GM10248 (cell line): ENCODE measurements at places on chromosomes 4 and X.

DNA sequence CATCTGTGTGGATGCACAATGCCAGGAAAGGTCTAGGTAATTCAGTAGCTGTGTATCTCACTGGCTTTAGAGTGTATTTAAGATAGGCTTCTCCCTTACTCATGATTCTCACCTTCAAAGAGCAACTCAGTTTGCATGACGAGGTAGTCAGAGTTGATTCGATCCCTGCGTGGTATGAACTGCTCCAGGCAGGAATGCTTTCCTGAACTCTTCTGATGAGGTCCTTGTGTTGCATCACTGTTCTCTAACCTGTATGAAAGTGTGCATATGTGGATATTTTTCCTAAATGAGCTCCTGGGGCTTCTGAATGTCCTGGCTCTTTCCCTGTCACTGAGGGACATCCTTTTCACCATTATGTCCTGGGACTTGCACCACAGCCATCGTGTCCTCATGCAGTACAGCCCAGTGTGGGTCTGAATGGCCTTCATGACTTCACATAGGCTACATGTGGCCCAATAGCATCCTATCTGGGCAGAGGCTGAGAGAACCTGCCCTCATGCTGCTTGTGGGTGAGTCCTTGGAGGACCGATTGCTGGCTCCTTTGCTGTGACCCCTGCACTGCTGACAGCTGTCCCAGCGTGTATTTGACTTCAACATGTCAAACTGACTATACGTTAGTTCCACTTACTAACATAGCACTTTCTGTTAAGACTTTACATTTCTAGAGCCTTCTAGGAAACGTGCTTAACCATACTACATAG lies 65.3 kb upstream of the WDR1 start:
- no peak for DNase-seq

- DNase-seq = no peak
Observed at GRCh38 chr4:184972991-184973390, 45.3 kb upstream of the HELT start.

DNA sequence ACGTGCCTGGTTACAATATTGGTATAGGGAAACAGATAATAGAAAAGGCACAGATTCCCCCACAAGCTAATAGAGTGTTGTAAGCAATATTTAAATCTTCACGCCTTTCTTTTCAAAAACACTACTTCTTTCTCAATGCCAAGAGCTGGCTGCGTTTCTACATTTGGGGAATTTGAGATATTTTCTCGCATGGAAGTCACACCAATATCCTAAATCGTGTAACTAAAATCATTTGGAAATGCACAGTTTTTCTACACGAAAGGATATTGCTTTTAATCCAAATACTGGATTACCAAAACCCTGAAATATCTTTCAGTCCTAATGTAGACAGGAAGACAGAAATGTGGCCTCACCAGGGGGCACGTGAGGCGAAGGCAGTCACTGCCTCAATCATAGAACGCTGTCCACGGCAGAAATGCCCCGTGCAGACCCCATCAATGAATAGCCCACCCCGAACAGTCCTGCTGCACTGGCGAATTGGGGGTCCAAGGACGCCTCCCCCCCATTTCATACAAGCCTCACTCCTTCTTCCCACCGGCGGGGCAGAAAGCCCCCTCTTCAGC lies 106.6 kb downstream of the NSUN7 start:
- DNase-seq = no peak

- no peak for DNase-seq
Observed at GRCh38 chr4:113785781-113786180, 24.2 kb upstream of the CAMK2D start.

DNA sequence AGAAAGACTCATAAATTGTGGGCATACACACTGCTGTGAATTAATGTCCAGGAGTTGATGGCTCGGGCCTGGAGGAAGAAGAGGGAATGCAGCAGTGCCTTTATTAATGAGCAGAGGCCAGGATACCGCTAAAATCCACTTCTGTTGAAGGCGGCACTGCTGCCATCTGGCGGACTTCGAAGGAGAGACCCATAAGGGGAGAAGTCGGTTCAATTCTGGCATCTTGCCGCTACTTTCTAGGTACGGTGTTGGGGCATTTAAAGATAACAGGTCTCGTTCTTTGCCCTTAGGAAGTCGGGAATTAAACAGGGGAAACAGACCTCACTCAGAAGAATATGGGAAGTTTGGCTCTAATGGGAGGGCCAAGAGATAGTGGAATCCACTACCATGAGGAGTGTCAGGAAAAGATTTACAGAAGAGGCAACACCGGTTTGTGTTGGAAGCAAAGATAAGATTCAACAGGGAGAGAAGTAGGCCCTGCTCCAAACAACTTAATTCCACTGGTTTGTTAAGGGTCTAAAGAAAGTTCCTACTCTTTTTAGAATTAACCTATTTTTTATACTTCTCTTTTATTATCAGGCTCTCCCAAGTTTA lies 133.6 kb upstream of the GIMD1 start:
- DNase-seq = peak; percentile 46

GRCh38 chrX:15216280-15216679 lies 53.6 kb downstream of the ASB9 start:
- DNase-seq = no peak

GRCh38 chrX:110086162-110086915 lies 83.4 kb downstream of the TMEM164 start:
- DNase-seq = no peak

DNA sequence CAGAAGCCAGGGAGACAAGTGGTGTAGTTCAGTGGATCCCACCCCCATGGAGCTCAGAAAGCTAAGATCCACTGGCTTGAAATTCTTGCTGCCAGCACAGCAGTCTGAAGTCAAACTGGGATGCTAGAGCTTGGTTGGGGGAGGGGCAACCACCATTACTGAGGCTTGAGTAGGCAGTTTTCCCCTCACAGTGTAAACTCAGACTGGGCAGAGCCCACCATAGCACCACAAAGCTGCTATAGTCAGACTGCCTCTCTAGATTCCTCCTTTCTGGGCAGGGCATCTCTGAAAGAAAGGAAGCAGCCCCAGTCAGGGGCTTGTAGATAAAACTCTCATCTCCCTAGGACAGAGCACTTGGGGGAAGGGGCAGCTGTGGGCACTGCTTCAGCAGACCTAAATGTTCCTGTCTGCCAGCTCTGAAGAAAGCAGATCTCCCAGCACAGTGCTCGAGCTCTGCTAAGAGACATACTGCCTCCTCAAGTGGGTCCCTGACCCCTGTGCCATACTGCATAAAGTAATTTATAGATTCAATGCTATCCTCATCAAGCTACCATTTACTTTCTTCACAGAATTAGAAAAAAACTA lies 163.2 kb downstream of the HHIP start:
- DNase-seq = no peak

DNA sequence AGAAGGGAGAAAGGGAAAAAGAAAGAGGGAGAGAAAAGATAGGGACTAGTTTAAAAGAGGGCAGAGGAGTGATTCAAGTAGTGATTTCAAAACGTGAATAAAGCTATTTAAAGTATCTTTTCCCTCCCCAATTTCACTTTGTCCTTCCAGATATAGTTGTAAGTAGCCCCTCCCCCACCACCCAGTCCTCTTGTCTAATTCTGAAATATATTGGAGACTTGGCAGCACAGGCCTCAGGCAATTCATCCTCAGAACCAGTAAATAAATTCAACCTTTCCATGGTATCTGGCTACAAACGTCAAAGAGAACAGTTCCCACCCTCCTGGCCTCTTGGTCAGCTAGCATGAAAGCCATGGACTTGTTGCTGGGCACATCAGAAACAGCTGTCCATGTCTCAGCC lies 169.5 kb upstream of the SCML1 start:
- no peak for DNase-seq

DNA sequence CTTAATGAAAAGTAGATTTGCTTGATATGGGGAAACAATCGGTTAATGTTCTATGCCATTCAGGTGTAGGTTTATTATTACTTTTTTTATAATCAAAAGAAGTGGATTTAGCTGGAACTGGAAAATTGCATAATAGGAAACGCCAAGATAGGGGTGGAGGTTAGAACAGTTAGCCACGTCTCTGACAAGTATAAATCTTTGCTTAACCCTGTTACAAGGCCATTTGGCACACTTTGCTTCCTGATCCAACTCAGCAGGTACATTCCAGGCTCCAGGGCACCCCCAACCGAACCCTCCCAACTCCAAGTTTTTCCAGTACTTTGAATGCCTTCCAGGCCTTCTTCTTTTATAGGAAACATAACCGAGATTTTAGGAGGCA lies 50.6 kb upstream of the ACSL4 start:
- no peak for DNase-seq

DNA sequence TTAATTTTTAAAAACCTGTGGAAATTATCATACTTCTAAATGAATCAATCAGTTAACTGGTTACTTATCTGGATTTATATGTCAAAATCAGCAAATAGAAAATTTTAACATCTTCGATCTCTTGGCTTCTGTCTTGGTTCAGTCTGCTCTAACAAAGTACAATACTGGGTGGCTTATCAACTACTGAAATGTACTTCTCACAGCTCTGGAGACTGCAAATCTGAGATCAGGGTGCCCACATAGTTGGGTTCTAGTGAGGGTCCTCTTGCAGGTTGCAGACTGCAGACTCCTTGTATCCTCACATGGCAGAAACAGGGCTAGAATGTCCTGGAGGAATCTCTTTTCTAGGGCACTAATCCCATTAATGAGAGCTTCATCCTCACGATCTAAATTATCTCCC lies 1851.6 kb upstream of the TENM3 start:
- no peak for DNase-seq

GRCh38 chrX:72071213-72071612 lies 60.5 kb downstream of the RTL5 start:
- no peak for DNase-seq

DNA sequence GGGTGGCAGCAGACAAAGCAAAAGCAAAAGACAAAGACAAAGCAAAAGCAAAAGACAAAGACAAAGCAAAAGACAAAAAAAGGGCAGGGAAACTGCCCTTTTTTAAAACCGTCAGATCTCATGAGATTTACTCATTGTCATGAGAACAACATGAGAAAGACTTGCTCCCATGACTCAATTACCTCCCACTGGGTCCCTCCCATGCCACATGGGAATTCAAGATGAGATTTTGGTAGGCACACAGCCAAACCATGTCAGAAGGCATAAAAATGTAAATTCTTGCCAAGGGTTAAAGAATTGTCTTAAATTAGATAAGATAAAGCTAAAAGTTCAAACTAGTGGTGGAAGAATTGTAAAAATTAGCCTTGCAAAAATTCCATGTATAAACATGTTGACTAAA lies 419.7 kb downstream of the TRAM1L1 start:
- no peak for DNase-seq

DNA sequence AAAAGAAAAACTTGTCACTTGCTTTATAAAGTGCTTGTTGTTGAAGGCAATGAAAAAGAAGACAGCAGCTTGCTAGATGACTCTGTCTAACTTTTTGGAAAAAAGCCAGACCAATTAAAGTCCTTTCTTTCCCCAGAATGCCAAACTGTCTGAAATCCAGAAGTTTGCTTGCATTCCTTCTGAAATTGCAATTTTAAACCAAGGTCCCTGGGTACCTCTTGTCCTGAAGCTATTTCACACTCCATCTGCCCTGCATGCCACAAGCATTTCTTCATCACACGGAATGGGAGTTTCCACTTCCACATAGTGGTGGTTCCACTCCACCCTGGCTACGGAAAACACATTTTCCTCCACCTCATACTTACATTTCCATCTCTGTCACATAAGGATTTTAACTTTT lies 101.0 kb downstream of the PAPSS1 start:
- DNase-seq = no peak

DNA sequence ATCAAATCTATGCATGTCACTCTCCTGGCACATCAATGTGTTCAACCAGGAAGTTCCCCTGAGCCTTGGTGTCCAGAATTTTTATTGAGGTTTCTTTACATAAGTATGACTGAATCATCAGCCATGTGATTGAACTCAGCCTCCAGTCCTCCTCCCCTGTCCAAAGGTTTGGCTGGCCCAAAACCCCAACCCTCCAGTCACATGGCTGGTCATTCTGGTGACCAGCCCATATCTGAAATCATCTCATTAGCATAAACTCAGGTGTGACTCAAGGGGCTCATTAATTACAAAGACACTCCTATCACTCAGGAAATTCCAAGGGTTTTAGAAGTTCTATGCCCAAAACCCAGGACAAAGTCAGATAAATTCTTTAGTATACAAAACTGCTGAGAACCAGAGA lies 20.6 kb upstream of the SUPT20HL2 start:
- no peak for DNase-seq

- no peak for DNase-seq
Observed at GRCh38 chr4:77349796-77350195, 192.8 kb downstream of the CCNG2 start.

DNA sequence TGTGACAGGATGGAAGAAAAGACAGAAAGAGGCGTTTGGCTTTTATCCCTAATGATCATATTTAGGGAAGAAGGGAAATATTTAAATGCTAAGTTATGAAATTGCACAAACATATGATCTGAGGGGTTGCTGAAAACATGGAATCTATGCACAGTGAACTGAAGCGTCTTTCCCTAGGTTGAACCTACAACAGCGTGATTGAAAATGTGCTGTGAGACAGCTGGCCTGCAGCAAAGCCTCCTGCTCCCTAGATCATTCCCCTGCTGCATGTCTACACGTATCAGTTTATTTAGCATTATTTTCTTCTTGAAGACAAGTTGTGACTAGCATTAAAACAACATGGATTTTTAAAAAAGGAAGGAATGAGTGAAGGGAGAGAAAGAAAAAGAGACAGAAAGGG lies 272.5 kb upstream of the TRAM1L1 start:
- no peak for DNase-seq

DNA sequence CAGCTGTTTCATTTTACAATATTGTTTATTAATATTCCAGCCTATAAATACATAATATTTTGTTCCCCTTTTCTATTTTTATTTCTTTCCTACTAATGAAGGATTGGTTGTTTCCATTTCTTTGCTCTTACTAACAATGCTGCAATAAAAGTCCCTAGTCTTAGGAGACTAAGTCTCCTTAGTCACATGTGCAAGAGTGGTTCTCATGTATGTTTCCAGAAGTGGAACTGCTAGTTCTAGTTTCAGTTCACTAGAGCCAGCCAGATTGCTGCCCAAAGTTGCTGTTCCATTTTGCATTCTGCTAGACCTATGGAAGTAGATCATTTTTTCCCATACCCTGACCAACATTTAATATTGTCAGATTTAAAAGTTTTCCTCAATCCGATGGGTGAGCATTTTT lies 44.3 kb downstream of the CNGA1 start:
- DNase-seq = peak; percentile 31

- DNase-seq = no peak
Observed at GRCh38 chr4:15100994-15101695, 98.9 kb downstream of the CPEB2 start.

DNA sequence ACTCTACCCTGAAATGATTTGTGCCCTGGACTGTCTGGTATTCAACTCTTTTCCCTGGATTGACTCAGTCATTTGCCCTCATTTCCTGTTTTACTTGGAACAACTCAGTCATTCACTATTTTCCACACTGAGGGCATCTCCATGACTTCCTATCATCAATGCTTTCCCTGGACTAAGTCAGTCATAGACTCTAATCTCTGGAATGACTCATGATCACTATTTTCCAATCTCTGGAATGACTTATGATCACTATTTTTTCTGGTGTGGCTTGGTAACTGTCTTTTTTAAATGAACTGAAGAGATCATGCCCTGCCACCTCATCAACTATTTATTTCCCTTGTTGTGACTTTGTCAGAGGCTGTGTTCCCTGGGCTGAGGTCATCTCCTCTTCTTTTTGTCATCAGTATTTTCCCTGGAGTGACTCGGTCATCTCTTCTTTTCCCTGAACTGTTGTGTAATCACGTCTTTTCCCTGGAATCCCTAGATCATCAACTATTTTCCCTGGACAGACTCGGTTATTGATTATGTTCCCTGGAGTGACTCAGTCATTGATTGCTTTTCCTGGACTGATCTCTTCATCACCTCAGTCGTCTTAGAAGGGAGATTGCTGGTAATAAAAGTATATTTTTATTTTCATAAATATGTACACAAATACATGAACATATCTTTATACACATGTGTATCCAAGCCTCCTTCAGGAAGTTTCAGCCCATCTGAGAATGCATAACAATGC lies 327.1 kb upstream of the VCX start:
- no peak for DNase-seq
